ENCODE measurements at places on chromosomes 5 and 9. TPM values are rescaled to one million over a fixed set of nuclear protein-coding genes. Genes with fewer than 3 reads are reported as not detected.

DNA sequence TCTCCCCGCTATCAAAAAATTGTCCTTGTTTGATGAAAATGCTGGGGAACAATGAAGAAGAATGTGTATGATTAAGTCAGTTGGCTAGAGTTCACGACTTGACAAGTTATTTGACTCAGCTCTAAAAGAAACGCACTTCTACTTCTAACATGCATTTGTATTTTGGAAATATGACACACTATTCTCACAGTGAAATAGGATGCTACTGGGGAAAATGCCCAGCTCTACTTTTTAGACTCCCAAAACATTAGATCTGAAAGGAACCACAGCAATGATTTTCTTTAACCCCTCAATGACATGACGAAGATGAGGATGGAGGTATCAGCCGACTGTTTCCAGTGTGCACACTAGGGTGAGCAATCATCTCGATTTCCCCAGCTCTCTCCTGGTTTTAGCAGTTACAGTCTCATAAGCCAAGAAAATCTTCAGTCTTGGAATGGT lies 83.6 kb upstream of the PCSK1 start:
- H3K4me3 ChIP-seq: no peak overlapping the region
- DNase-seq: no peak
- no peaks in the 10 kb centered on the region for H3K27me3 ChIP-seq
- no peak overlapping the region for H3K27ac ChIP-seq
- no peaks in the 10 kb centered on the region for H3K4me1 ChIP-seq

- no peak overlapping the region for H3K4me3 ChIP-seq
- H3K27me3 ChIP-seq: no peaks in the 10 kb centered on the region
- DNase-seq: no peak
- no peak overlapping the region for H3K27ac ChIP-seq
- H3K36me3 ChIP-seq: no peaks in the 10 kb centered on the region
- no peaks in the 10 kb centered on the region for H3K4me1 ChIP-seq
Observed at GRCh38 chr5:36637516-36637915, 31.1 kb downstream of the SLC1A3 start.

- no peak overlapping the region for H3K27ac ChIP-seq
- H3K4me3 ChIP-seq: no peak overlapping the region
- peaks cover 5% of the 10 kb centered on the region for H3K4me1 ChIP-seq
- H3K36me3 ChIP-seq: no peaks in the 10 kb centered on the region
Observed at GRCh38 chr5:181156758-181157157, 9.4 kb downstream of the OR2V2 start.

Gene RXRA
- 37.7 TPM for polyA plus RNA-seq

- H3K27ac ChIP-seq: peak overlapping the region; percentile 93
- no peaks in the 10 kb centered on the region for H3K27me3 ChIP-seq
- no peak for DNase-seq
- peak overlapping the region; percentile 56 for H3K4me3 ChIP-seq
Observed at GRCh38 chr5:79480991-79481390, 32.9 kb downstream of the HOMER1 start.

GRCh38 chr5:113047733-113048652 lies 71.4 kb downstream of the DCP2 start:
- H3K27me3 ChIP-seq: no peaks in the 10 kb centered on the region
- no peaks in the 10 kb centered on the region for H3K36me3 ChIP-seq
- H3K4me3 ChIP-seq: no peak overlapping the region
- H3K27ac ChIP-seq: no peak overlapping the region
- peaks cover 8% of the 10 kb centered on the region for H3K4me1 ChIP-seq

DNA sequence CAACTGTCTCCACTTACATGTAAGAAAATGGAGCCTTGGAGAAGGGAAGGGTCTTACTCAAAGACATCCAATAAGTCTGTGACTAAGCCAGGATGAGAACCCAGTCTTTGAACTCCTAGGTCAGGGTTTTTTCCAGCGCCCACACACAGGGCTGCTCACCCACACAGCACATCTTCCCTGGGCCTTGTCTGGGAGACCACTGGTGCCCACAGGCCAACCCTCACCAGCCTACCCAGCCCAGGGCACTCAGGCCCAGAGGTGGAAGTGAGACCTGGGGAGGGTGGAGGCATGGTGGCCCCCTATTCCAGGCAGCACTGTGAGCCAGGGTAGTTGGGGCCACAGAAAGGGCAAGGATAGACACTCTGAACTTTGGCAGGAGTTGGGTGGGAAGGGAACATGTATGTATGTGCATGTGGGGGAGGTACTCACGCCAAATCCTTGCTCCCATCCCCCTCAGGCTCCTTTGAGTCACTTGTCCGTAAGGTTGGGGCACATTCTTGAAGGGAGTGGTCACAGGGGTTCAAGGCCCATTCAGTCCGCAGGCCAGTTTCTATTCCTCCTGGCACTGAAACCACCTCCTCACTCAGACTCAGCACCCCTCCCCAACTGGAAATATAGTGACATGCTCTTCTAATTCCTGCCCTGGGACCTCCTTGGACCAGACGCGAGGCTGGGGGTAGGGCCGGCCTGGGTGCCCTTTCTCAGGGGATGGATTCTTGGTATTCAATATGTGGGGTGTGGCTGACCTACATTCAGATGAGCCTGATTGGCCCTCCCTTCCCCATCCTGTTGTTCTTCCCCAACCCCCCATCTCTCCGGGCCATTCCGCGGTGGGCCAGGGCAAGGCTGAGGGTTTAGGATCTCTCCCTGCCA lies 2.9 kb upstream of the SLC4A9 start:
- H3K36me3 ChIP-seq: no peaks in the 10 kb centered on the region
- H3K27ac ChIP-seq: no peak overlapping the region
- no peaks in the 10 kb centered on the region for H3K27me3 ChIP-seq
- H3K4me3 ChIP-seq: no peak overlapping the region

Gene ZMAT2
- 78.0 TPM for polyA plus RNA-seq

GRCh38 chr5:75348241-75348640 lies 11.2 kb downstream of the HMGCR start:
- H3K27ac ChIP-seq: no peak overlapping the region
- DNase-seq: no peak
- H3K4me1 ChIP-seq: no peaks in the 10 kb centered on the region
- H3K27me3 ChIP-seq: no peaks in the 10 kb centered on the region
- H3K4me3 ChIP-seq: no peak overlapping the region

DNA sequence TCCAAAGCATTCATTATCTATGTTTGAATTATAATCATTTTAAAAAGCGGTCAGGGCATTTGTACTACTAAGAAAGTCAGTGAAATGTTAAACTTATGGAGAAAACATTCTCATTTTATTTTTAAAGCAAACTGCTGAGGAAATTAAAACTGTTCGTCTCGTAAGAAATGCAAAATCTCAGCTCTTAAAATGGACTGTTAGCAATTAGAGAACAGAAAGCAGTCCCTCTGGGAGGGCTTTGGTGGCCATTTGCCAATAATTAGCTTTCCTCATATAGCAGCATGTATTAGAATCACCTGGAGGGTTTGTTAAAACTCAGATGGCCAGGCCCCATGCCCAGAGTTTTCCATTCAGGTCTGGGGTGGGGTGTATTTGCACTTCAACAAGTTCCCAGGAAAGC lies 120.7 kb upstream of the RASEF start:
- H3K4me1 ChIP-seq: no peaks in the 10 kb centered on the region
- no peaks in the 10 kb centered on the region for H3K27me3 ChIP-seq
- H3K36me3 ChIP-seq: no peaks in the 10 kb centered on the region
- no peak overlapping the region for H3K4me3 ChIP-seq
- no peak for DNase-seq

- H3K36me3 ChIP-seq: no peaks in the 10 kb centered on the region
- H3K27ac ChIP-seq: no peak overlapping the region
- H3K27me3 ChIP-seq: peaks cover 23% of the 10 kb centered on the region
- DNase-seq: no peak
- peaks cover 5% of the 10 kb centered on the region for H3K4me1 ChIP-seq
Observed at GRCh38 chr9:136135326-136136126, 16.9 kb upstream of the TMEM250 start.

DNA sequence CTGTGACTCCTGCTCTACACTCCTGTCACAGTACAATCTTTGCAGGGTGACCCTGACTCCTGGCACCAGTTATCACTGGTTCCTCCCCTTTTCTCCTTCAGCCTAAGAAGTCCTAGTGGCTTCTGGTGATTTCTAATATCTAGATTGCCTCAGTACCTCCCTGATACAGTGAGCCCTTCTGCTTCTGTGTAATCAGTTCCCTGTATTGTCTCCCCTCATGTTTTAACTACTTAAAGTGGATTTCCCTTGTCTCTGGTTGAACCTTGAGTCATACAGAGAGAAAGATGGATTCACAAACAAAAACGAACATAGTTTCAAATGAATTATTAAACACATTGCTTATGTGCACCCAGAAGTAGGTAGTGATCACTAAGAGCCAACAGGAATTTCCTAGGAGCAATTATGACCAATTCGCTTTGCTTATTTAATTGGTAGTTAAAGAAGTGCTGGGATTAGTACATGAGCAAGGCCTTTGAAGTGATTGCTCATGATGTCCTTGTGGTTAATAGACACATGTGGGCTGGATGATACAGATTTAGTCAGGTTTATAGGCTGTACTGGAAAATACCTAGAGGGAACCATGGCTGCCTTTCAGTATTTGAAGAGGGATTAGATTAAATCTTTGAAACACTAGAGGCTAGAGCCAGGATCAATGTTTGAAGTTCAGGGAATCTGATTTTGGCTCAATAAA lies 145.8 kb upstream of the MEF2C start:
- no peak overlapping the region for H3K4me3 ChIP-seq
- H3K27ac ChIP-seq: no peak overlapping the region
- no peaks in the 10 kb centered on the region for H3K36me3 ChIP-seq
- H3K4me1 ChIP-seq: no peaks in the 10 kb centered on the region
- no peaks in the 10 kb centered on the region for H3K27me3 ChIP-seq

Gene FOXD4
- 0.25 TPM for polyA plus RNA-seq

Gene FAM240B
- not detected for polyA plus RNA-seq

- no peaks in the 10 kb centered on the region for H3K4me1 ChIP-seq
- H3K27me3 ChIP-seq: no peaks in the 10 kb centered on the region
- DNase-seq: no peak
- H3K4me3 ChIP-seq: no peak overlapping the region
- no peak overlapping the region for H3K27ac ChIP-seq
Observed at GRCh38 chr5:167271081-167271480, 1020.4 kb upstream of the WWC1 start.

GRCh38 chr5:154403234-154403633 lies 42.6 kb upstream of the SAP30L start:
- no peaks in the 10 kb centered on the region for H3K36me3 ChIP-seq
- peaks cover 8% of the 10 kb centered on the region for H3K4me1 ChIP-seq
- DNase-seq: no peak

DNA sequence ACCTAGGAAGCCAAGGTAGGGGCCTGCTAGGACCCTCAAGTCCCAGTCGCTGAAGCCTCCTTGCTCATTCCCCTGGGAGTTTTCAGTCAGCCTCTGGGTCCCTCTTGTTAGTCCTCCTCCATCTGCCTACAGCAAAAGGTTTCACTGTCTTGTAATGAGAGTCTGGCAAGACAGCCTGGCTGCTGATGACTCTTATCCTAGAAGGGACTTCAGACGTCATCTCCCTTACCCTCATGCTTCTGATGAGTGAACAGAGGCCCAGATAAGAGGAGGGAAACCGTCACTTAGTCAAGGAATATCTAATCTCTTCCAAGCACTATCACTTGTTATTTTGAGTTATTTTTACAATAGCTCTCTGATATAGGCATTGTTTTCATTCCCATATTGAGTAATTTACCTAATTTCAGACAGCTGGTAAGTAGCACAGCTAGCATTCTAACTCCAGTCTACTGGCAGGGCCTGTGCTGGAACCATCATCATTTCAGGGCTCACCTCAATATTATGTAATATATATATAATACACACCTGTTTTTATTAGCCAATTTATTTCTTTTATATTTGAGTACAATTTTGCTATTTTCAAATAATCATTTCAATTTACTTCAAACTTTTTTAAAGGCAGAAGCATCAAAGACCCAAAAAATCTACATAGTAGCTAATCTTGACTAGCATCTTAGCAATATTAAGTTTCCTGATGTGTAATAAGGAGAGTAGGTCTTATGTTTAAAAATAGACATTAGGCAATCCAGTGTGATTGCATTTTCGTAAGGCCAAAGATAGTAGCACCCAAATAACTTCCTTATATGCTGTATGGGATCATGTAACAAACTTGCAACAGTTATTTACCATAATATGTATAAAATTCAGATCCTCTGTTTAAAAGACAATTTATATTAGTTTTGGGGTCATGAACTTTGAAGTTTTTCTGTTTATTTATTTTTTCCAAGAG lies 7.9 kb downstream of the CMYA5 start:
- peak overlapping the region; percentile 82 for H3K4me3 ChIP-seq
- no peaks in the 10 kb centered on the region for H3K27me3 ChIP-seq
- peaks cover 68% of the 10 kb centered on the region for H3K4me1 ChIP-seq
- H3K27ac ChIP-seq: peak overlapping the region; percentile 99

Gene GEMIN5
- 15.7 TPM for polyA plus RNA-seq

Gene CORO2A
- polyA plus RNA-seq: 0.09 TPM

DNA sequence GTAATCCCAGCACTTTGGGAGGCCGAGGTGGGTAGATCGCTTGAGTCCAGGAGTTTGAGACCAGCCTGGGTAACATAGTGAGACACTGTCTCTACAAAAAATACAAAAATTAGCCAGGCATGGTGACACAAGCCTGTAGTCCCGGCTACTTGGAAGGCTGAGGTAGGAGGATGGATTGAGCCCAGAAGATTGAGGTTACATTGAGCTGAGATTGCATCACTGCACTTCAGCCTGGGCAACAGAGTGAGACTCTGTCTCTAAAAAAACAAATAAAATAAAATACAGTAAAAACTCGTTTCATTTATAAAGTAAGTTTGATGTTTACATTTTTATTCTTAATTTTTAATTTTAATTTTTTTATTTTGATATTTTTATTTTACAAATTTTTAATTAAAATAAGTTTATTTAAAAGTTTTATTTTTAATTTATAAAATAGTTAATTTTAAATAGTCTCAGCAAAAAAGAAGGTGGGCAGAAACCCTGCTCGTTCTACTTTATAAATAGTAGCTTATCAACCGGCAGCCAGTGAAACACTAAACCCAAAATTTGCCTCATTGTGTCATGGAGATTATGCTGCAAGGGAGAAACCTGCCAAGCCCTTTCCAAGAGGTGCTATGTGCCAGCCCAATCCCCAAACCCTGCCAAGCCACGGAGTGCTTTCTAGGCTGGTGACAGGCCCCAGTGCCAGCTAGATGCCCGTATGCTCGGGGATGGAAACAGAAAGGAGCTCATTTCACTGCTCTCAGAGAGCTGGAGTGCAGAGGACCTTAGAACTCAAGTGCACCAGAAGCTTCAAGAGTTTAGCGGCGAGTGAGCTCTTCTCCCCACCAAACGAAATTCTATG lies 38.9 kb downstream of the SERINC5 start:
- peak overlapping the region; percentile 1 for H3K4me3 ChIP-seq
- peak; percentile 91 for DNase-seq
- peaks cover 20% of the 10 kb centered on the region for H3K4me1 ChIP-seq

- DNase-seq: no peak
- no peaks in the 10 kb centered on the region for H3K27me3 ChIP-seq
- no peak overlapping the region for H3K27ac ChIP-seq
- H3K4me1 ChIP-seq: no peaks in the 10 kb centered on the region
- H3K4me3 ChIP-seq: no peak overlapping the region
- H3K36me3 ChIP-seq: no peaks in the 10 kb centered on the region
Observed at GRCh38 chr9:107513464-107514100, 24.0 kb upstream of the KLF4 start.

Data from psoas muscle (tissue), 8 donors.